Fibroblast of skin of back (primary cell): ENCODE measurements at places on chromosomes 16 and 17.

- peak; percentile 75 for DNase-seq
These were observed 48.8 kb downstream of the PITPNM3 start for GRCh38 chr17:6507535-6507934.

GRCh38 chr16:70804153-70804733 lies 3.3 kb upstream of the VAC14 start:
- peak; percentile 43 for DNase-seq

- peak; percentile 94 for DNase-seq
These were observed 57.4 kb downstream of the HS3ST3A1 start for GRCh38 chr17:13544292-13544691.

DNA sequence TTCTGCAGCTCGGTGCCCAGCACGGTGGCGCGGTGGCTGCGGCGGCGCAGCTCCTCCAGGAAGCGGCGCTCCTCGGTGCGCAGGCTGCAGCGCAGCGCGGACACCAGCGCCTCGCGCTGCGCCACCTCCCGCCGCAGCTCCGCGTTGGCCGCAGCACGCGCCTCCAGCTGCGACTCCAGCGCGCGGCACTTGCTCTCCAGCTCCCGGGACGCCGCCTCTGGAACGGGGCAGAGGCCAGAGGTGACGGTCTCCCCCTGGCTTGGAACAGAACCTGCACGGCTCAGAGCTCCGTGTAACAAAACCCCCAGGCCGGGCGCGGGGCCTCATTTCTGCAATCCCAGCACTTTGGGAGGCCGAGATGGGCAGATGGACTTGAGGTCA lies 13.2 kb upstream of the CLUH start:
- peak; percentile 48 for DNase-seq
